ENCODE measurements at places on chromosomes 2 and 18.

GRCh38 chr18:64017870-64018269, 48.0 kb downstream of the SERPINB8 start:
- no peak for DNase-seq

- no peak for DNase-seq
Observed at GRCh38 chr2:229880892-229881586, 40.8 kb downstream of the TRIP12 start.

- no peak for DNase-seq
Observed at GRCh38 chr2:210190345-210190744, 19.1 kb upstream of the KANSL1L start.

- DNase-seq, result no peak
Observed at GRCh38 chr2:126909366-126909765, 10.7 kb downstream of the TEX51 start.

- DNase-seq, result no peak
Observed at GRCh38 chr2:237257471-237257951, 156.5 kb downstream of the COL6A3 start.

DNA sequence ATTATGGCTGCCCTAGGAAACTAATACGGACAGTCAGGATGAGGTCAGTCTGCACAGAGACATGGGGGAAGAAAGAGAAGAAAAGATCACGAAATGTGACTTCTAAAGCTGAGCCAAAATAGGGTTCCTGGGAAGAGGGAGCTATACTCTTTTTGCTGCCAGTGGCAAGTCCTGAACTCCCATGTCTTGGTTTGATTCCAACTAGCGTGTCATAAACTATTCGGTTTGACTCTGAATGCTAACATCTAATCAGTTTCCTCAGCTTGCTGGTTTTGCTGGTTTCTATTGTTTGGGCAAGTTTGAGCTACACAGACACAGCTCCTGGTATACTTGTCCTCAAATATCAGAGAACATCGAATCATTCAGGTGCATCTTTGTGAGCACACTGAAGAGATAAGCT, 80.5 kb upstream of the CYP1B1 start:
- no peak for DNase-seq

- DNase-seq, result no peak
Observed at GRCh38 chr2:237059155-237059875, 26.4 kb upstream of the COPS8 start.

All from putamen (tissue), 1 donor.